ENCODE measurements at places on chromosomes 2 and 18. TPM values are rescaled to one million over a fixed set of nuclear protein-coding genes. Genes with fewer than 3 reads are reported as not detected.

GRCh38 chr18:58229162-58229561 is 185.1 kb downstream of the NEDD4L start:
- H3K27me3 ChIP-seq = no peaks in the 10 kb centered on the region
- DNase-seq = no peak
- H3K4me1 ChIP-seq = peaks cover 5% of the 10 kb centered on the region
- no peak overlapping the region for H3K4me3 ChIP-seq
- H3K36me3 ChIP-seq = no peaks in the 10 kb centered on the region
- no peak overlapping the region for H3K27ac ChIP-seq

GRCh38 chr2:68237404-68237803 is 14.9 kb downstream of the PPP3R1 start:
- peaks cover 74% of the 10 kb centered on the region for H3K4me1 ChIP-seq
- H3K27ac ChIP-seq = no peak overlapping the region
- H3K27me3 ChIP-seq = no peaks in the 10 kb centered on the region
- no peak overlapping the region for H3K4me3 ChIP-seq

DNA sequence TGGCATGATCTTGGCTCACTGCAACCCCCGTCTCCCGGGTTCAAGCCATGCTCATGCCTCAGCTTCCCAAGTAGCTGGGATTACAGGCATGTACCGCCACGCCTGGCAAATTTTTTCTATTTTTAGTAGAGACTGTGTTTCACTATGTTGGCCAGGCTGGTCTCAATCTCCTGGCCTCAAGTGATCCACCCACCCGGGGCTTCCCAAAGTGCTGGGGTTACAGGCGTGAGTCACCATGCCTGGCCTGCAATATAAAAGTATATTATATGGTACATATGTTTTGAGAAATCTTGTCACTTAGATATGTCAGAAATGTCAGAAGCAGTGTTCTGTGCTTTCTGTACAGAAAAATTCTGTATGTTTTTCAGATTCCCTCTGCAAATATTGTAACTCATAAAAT is 19.2 kb upstream of the XPO1 start:
- no peaks in the 10 kb centered on the region for H3K4me1 ChIP-seq
- H3K36me3 ChIP-seq = no peaks in the 10 kb centered on the region
- no peak overlapping the region for H3K27ac ChIP-seq

GRCh38 chr2:57182916-57183315 is 863.7 kb upstream of the VRK2 start:
- no peak overlapping the region for H3K4me3 ChIP-seq
- no peak overlapping the region for H3K27ac ChIP-seq
- no peaks in the 10 kb centered on the region for H3K27me3 ChIP-seq
- no peaks in the 10 kb centered on the region for H3K36me3 ChIP-seq
- DNase-seq = no peak
- no peaks in the 10 kb centered on the region for H3K4me1 ChIP-seq

CREG2 gene
- total RNA-seq = not detected

CFAP65 gene
- 0.09 TPM for total RNA-seq

TCF23 gene
- not detected for total RNA-seq
